Naive thymus-derived CD4-positive, alpha-beta T cell (primary cell): ENCODE measurements at places on chromosomes 3 and 15. TPM values are rescaled to one million over a fixed set of nuclear protein-coding genes. Genes with fewer than 3 reads are reported as not detected.

LTK gene
- total RNA-seq = 0.41 TPM

- H3K4me1 ChIP-seq = no peaks in the 10 kb centered on the region
- H3K36me3 ChIP-seq = no peaks in the 10 kb centered on the region
- DNase-seq = no peak
- H3K27me3 ChIP-seq = no peaks in the 10 kb centered on the region
- H3K4me3 ChIP-seq = no peak overlapping the region
- H3K27ac ChIP-seq = no peak overlapping the region
These were observed 567.9 kb upstream of the GBE1 start for GRCh38 chr3:82329300-82329699.

ROBO2 gene
- total RNA-seq = not detected

MEIS2 gene
- 0.07 TPM in 1 of 2 replicates, not detected in the other for total RNA-seq

DNA sequence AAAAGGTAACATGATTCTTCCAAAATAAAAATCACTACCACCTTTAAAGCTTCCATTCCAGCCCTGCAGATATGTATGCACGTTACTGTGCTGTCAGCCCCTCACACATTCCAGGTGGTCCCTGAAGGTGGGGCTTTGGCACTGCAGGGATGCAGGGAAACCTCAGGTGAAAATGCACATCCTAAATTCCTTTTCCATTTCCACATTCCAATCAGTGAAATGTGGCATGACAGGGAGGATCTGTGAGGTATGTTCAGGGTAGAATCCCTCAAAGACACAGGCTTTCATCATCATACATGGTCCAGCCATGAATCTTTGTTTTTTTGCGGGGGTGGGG, 45.3 kb downstream of the CCR4 start:
- peaks cover 3% of the 10 kb centered on the region for H3K36me3 ChIP-seq
- no peak for DNase-seq
- H3K4me3 ChIP-seq = no peak overlapping the region
